Activated CD4-positive, alpha-beta T cell treated with anti-CD3 and anti-CD28 coated beads, Interleukin-2, amount 50 U/mL, for 48 hours (primary cell): ENCODE measurements at places on chromosomes 6 and 20.

GRCh38 chr6:7101290-7101689 lies 6.5 kb upstream of the RREB1 start:
- no peak for DNase-seq

GRCh38 chr6:129599467-129599866 lies 110.5 kb downstream of the ARHGAP18 start:
- no peak for DNase-seq

DNA sequence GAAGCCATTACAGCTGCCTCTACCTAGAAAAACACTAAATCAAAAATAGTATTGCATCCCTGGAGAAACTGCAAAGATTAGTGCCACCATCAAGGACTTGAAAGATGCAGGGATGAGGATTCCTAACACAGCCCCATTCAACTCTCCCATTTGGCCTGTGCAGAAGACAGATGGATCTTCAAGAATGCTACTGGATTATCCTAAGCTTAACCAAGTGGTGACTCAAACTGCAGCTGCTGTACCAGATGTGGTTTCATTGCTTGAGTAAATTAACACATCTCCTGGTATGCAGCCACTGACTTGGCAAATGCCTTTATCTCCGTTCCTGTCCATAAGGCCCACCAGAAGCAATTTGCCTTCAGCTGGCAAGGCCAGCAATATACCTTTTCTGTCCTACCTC lies 117.4 kb downstream of the TBC1D32 start:
- DNase-seq = no peak

DNA sequence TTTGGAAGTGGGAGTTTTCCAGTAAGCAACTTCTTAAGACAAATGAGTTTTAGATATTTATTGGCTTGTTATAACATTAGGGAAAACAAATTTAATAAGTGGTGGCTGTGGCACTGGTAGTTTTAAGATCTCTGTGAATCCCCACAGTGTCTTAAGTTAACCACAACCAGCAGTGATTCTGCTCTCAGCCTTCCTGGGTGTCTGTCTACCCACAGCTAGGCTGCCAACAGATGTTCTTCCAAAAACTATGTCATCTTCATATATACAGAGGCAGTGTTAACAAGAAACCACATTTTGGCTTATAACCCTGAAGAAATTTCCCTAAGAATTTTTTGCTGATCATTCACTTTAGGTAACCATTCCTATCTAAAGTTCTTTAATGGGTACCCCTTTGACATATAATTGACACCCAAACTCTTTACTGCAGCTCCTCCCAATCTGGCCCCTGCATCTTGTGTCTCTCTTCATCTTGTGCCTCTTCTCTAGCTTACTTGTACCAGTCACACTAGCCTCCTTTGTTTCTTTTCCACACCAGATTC lies 52.7 kb downstream of the TOP1 start:
- no peak for DNase-seq

- DNase-seq = no peak
These were observed 235.4 kb downstream of the HDGFL1 start for GRCh38 chr6:22804620-22805261.

DNA sequence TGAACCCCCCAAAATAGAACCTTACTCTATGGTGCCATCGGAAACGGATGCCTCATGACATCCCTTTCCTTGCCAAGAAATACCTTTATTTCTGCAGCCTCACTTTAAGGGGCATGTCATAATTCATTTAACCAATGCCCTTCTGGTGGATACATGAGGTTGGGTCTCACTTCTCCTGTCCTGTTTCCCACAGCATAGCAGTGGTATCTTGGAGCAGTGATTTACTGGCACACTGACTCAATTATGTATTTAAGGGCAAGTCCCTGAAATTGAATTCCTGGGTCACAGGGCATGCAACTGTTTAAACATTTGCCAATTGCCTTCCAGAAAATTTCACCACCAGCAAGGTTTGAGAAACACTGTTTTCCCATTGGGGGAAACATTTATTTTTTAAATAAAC lies 639 bp upstream of the LBP start:
- no peak for DNase-seq

DNA sequence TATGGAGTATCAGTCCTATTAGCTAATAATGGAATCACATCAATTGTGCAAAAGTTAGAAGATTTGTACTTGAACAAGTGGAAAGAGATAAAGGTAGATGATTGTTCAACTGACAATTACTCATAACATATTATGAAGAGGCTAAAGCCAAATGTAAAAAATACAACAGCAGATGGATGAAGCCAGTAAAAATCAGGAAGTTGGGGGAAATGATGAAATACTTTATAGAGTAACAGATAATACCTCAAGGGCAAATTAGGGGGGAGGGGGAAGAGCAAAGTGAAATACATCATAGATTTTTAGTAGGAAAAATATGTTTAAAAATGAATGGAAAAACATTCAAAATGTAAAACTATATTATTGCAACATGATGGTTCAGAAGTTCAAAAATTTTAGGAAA lies 114.0 kb downstream of the PDSS2 start:
- no peak for DNase-seq

GRCh38 chr20:51463560-51463959 lies 79.0 kb downstream of the NFATC2 start:
- no peak for DNase-seq

DNA sequence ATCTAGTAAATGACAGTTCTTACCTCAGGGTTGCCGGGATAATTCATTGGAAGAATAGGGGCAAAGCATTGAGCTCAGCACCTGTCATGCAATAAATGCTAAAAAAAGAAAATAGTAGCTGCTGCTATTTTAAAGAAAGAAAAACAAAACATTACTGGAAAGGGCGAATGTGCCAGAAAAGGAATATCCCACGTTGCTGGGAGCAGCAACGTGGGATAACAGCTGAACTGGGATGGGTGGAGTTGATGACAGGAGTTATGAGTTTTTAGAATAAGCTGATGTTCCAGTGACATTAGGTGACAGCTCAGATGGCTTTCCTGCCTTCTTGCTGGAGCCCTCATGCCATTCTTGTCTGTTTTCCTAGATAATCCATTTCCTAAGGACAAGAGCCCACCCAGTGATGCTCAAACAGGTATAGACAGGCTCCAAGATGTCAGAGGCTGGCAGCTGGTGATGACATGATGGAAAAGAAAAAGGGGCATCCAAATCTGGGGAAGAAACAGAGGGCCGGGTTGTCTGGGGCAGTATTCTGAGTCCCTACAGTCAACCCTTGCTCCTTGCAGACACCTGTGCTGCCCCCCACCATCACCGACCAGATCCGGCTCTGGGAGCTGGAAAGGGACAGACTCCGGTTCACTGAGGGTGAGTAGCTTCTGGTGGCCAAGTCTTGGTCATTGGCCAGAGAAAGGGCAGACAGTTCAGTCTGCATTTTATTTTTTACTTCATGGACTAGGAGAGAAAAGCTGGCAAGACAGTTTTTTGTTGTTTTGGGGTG lies 1.1 kb upstream of the VARS2 start:
- no peak for DNase-seq

GRCh38 chr6:41697861-41698781 lies 37.3 kb downstream of the TFEB start:
- no peak for DNase-seq

GRCh38 chr6:10662207-10662606 lies 32.2 kb downstream of the C6orf52 start:
- no peak for DNase-seq

GRCh38 chr6:45789238-45789637 lies 226.4 kb downstream of the CLIC5 start:
- no peak for DNase-seq

GRCh38 chr6:6599468-6599873 lies 11.0 kb downstream of the LY86 start:
- DNase-seq = no peak

DNA sequence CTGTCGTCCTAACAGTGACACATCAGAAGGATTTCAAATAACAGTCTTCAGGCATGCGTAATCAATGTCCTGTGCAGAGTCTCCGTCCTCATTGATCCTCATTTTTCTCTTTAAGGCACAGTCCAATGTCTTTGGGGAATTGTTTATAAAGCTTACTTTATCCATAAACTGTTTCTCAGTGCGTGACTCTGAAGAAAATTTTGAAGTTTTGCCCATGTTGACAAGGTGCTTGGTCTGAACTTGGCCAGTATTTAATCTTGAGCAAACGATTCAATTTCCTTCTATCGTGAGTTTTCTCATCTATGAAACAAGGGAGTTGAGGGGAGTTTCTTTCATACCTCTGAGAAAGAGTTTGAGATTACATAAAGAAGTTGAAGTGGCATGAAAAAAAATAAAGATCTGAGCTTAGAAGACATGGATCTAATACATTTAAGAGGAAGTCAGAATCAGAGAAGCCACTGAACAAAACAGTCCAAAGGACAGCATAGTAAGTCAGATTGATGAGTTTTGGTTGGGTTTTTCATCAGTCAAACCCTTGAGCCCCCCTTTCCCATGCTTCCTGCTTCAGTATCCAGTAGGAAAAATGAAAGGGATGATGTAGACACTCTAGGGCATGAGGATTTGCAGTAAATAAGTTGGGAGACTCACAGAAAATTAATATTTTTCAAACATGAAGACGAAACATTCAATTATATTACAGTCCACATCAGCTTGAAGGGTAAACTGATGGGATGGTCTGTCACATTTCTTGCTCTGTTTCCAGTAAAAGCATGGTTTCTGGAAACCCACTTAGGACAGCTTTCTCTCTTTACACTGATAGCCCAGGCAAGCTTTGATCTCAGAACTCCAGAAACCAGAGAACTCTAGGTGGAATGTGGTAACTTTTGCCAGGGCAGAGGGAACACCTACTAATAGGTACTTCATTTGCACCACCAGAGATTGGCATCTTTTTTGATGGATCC lies 8.1 kb downstream of the EDN1 start:
- DNase-seq = no peak

DNA sequence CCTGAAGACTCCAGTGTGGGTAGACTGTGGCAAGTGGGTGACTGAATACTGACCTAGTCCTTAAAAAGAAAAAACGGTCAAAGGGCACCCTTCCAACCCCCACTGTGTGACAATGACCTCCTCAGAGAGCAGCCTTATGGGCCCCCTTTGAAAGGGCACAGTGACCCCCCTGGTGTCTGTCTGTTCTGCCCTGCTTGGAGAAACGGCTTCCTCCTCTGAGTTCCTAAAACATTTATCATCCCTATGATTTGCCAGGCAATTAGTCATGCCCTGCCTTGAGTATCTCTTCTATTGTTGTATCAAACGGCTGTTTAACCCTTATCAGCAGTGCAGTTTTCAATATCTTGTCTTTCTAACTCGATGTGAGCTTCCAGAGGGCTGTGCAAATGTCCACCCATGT lies 21.0 kb upstream of the STX16 start:
- no peak for DNase-seq

- DNase-seq = no peak
These were observed 37.0 kb upstream of the XRN2 start for GRCh38 chr20:21266191-21266536.

DNA sequence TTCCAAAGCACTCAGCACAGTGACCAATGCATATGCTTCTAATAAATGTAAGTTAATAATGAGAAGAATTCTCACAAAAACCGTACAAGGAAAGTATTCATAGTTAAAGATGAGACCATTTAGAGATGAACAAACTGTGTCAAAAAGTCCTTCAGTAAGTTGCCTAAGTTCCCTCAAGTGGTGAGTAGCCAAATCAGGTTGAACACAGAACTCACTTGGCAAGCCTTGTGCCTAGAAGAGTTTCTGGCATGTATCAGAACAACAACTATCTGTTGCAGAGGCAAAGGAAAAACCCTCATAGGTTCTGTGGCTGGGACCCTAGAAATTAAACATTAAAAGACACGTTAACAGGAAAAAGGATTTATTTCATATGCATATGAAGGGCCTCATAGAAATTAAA lies 129.6 kb upstream of the DOK5 start:
- DNase-seq = no peak

DNA sequence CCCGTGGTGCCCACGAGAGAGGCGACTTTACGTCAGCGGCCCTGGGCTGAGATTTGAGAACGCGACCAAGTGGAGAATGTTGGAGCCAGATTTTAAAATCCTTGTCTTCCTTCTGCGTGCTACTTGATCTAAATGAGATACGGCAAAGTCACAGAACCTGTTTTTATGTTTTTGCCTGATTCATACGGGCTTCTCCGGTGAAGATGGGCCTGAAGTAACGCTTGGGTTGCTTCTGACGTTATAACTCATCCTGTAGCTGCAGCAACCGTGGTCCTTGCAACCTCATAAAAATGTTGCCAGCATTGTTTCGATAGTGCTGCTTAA lies 462 bp upstream of the SLC35B3 start:
- no peak for DNase-seq

DNA sequence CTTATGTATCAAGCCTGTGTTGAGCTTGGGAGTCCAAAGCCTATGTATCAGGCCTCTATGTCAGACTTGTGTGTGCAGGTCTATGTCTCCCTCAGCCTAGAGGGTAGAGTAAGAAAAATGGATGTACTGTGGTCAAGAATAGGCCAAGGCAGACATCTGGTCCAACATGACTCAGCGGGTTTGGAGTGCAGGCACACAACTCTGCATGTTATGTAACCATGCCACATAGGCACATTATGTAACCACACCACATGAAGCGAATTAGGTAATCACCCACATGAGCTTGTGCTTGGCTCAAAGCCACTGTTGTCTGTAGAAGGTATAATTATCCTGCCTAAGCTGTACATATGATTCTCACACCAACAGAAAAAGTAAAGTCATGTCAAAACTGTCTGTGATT lies 1190.5 kb upstream of the EYS start:
- no peak for DNase-seq

DNA sequence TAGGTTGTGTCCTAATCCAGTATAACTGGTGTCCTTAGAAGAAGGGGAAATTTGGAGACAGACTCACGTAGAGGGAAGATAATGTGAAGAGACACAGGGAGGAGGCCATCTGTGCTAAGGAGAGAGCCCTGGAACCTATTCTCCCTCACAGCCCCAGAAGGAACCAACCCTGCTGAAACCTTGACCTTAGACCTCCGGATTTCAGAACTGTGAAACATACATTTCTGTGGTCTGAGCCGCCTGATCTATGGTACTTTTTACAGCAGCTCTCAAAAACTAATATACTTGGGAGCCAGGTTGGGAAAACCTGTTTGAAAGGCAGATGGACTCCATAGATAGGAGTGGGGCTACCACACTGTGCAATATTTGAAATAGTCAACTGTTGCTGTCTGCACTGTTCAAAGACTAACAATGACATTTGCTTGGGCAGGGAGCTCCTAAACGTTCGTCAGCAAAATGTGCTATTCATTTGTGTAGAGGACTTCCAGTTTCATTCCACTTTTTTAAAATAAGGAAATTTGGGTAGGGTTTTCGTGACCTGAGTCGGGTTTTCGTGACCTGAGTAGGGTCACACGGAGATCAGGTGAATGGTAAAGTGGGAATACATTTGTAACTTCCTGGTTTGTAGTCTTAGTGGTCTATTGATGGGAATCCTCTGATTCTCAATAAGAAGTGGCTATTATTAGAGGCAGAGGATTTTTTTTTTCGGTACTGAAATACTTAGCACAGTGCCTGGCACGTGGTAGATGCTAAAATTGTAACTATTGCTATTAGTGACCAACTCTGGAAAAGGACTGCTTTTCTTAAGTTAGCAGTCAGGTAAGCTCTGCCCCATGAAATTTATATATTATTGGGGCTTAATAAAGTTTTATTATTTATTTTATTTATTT lies 11.4 kb downstream of the TAGAP start:
- no peak for DNase-seq

DNA sequence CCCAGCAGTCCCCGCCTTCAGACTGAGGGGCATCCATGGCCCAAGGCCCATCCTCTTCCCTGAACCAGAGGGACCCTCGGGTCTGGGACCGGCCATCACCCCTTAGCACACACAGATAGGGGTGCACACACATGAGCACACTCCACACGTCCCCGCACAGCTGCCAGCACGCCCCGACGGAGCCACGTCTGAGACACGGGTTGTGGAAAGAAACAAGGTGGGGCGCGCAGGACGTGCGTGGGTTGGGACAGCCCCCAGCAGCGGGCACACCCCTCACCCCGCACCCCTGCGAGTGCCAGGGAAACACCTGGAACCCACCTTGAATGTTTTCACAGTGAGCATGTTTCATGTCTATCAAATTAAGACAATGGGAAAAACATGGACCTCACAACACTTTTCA lies 6.4 kb downstream of the GATA5 start:
- DNase-seq = no peak
